Mucosa of gallbladder (tissue), 1 donor: ENCODE measurements at places on chromosomes 5 and 9.

DNA sequence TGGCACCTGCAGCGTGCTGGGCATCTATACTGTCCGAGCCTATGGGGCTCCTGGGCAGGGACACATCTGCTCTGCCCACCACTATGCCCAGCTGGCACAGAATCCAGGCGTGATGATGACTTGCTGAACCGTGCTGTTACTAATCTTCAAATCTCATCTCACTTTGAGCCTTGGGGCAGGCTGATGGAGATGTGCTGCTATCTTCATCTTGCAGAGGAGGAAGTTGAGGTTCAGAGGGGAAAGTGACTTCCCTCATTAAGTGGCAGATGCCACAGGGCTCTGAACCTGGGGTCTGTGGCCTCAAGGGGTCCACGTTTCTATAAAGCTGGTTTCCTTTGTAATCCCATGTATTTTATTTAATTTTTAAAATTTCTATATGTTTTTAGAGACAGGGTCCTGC, 4.7 kb downstream of the SLC2A6 start:
- DNase-seq = no peak

- no peak for DNase-seq
These were observed 109.8 kb downstream of the KIAA0825 start for GRCh38 chr5:94508461-94509148.

DNA sequence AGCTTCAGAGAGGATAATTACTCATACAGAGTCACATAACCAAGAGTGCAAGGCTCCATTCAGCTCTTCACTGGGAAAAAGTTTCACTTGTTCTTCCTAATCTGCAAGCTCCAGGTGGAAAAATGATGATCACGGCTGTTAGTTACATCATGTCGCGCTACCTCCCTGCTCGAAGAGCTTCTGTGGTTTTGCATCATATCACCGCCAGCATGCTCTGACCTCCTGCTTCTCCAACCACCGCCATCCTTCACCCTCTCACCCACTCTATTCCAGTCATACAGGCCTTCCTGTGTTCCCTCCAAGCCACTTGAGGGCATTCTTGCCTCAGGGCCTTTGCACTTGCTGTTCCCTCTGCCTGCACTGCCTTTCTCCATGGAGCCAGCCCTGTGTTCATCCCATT, 47.1 kb downstream of the COL27A1 start:
- DNase-seq = no peak

DNA sequence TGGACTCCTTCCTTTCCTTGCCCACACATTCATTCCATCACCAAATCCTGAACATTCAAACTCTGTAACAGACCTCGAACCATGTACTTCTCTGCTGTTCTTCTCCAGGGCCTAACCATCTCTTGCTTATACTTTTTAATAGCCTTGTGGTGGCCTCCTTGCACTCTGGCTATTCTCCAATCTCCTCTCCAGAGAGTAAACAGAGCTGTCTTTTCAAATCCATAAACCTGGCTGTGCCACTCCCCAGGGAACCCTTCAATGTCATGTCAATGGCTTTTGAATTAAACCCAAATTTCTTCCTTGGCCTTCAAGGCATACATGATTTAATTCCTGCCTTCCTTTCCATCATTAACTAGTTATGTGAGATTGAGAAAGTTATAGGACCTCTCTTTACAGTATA, 277.6 kb upstream of the EFNA5 start:
- DNase-seq = no peak

GRCh38 chr5:93281980-93282772, 298.8 kb downstream of the NR2F1-AS1 start:
- no peak for DNase-seq

DNA sequence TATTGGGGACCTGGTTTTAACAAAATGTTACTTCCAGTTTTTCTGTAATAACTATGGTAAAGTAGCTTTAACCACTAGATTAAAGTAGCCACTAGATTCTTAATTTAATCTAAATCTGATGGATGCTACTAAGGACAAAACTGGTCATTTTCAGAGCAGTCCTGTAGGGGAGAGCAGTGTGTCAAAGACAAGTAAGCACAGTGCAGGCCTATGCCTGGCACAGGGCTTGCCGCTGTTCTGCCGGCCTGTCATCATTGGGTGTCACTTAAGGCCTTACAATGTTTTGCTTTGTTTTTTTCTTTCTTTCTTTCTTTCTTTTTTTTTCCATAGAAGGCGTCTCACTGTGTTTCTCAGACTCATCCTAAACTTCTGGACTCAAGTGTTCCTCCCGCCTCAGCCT, 53.0 kb upstream of the NXNL2 start:
- no peak for DNase-seq

DNA sequence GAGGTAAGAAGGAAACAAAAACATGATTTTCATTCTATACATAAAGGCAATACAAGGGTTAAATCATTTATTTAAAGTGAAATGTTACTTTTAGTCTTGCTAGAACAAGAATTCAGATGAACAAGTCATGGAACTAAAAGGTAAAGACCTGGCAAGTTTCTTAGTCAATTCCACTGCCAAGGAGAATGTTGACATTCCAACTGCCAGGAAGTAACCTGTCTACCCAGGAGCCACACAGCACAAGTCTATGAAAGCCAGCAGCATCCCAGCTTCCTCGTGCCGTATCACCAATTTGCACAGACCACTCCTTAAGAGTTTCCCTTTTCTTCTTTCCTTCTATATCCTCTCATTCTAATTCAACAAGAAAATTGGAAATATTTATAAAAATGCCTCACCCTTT, 79.9 kb downstream of the SETX start:
- DNase-seq = no peak

GRCh38 chr5:684751-685216, 8.4 kb downstream of the TPPP start:
- no peak for DNase-seq

GRCh38 chr5:161934486-161934885, 86.6 kb downstream of the GABRA1 start:
- no peak for DNase-seq

- DNase-seq = peak; percentile 45
These were observed 41.8 kb upstream of the S1PR3 start for GRCh38 chr9:88949425-88949824.

DNA sequence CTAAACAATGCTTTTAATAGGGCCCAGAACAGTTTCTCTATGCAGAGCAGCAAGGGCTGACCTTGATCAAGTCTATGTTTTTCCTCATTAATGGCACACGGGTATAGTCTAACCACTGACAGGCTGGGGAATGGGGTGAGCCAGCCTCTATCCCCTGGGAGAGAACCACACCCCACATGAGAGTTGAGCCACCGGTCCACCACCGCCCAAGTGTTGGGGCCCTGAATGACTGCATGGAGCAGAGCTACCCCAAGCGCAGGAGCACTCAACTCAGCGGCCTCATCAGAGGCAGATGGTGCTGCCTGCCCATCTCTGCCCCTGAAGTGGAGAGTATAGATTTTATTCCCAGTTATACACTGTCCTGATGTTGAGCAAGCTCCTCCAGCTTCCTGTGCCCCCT, 247.9 kb upstream of the IRX1 start:
- DNase-seq = no peak

- peak; percentile 35 for DNase-seq
These were observed 583.4 kb downstream of the ACTL7B start for GRCh38 chr9:108272349-108272899.

DNA sequence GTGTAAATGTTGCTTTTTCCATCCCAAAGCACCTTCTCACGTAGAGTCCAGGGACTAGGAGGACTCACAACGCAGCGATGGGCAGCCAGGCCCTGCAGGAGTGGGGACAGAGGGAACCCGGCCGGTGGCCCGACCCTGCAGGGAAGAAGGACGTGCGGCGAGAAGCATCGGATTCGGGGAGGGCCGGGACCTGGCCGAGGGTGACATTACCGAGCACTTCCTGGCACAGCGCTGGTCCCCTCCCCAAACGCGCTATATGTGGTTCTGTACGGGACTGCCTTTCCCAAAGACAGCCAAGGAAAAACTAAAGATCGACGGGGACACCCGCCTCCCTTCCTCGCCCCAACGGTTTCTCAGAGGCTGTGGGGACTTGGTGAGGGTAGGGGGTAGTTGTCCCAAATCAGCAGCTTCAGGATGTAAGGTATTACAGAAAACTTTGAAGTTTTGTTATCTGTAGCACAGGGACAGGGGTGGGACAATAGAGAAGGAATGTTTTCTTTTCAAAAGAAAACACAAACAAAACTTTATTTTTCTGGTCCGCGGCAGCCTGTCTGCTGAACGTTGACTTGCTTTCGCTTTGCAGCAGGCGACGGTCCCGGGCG, 887 bp upstream of the MAP3K1 start:
- peak; percentile 27 for DNase-seq

GRCh38 chr9:101455656-101456240, 20.2 kb upstream of the ALDOB start:
- no peak for DNase-seq

- no peak for DNase-seq
These were observed 101.4 kb downstream of the COL5A1 start for GRCh38 chr9:134742822-134743535.

- DNase-seq = no peak
These were observed 449.5 kb upstream of the TRPC7 start for GRCh38 chr5:136814619-136815378.

DNA sequence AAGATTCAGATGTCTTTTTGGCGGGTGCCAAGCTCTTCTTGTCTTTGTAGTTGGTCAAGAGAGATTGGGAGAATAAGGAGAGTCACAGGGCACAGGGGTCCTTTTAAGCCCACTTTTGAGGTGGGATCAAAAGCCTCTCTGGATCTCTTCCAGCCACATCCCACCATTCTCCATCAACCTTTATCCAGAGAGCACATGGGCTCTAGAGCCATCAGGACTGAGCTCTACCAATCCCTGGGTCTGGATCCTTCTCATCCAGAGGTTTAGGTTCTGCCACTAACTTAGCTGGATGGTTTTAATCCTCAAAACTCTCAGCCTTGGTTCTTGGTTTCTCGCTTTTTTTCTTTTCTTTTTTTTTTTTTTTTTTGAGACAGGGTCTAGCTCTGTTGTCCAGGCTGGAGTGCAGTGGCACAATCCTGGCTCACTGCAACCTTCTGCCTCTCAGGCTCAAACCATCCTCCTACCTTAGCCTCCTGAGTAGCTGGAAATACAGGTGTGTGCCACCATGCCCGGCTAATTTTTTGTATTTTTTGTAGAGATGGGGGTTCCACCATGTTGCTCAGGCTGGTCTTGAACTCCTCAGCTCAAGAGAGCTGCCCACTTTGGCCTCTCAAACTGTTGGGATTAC, 44.6 kb upstream of the MATR3 start:
- no peak for DNase-seq

- no peak for DNase-seq
These were observed 1026.0 kb upstream of the ARRDC3 start for GRCh38 chr5:92409134-92409533.

- no peak for DNase-seq
These were observed 752 bp downstream of the CCNJL start for GRCh38 chr5:160311491-160312133.

DNA sequence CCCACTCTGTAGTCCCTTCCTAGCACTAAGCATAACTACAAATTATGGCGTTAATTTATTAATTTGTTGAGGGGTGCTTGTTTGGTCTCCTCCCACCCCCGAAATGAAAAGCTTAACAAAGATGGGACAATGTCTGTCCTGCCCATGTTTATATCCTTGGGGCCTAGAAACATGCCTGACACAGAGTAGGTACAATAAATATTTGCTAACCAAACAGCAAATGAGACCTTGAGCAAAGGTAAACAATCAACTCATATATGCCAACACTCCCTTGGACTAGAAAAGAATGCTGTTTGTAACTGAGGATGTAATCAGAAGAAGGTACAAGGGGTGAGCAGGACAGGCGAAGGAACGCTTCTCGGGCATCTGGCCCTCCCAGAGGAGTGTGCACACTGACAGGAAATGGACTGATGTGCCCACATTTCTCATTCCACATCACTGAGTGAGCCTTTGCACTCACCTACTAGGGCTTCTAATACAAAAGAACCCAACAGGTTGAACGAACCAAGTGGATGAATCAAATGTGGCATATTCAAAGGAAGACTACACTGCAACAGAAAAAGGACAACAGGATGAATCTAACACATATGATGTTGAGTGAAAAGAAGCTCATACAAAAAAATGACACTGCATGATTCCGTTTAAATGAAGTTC, 66.8 kb downstream of the MED27 start:
- no peak for DNase-seq

- no peak for DNase-seq
These were observed 300.0 kb downstream of the DIRAS2 start for GRCh38 chr9:90342607-90343006.
